ENCODE measurements at places on chromosomes 6 and 20.

DNA sequence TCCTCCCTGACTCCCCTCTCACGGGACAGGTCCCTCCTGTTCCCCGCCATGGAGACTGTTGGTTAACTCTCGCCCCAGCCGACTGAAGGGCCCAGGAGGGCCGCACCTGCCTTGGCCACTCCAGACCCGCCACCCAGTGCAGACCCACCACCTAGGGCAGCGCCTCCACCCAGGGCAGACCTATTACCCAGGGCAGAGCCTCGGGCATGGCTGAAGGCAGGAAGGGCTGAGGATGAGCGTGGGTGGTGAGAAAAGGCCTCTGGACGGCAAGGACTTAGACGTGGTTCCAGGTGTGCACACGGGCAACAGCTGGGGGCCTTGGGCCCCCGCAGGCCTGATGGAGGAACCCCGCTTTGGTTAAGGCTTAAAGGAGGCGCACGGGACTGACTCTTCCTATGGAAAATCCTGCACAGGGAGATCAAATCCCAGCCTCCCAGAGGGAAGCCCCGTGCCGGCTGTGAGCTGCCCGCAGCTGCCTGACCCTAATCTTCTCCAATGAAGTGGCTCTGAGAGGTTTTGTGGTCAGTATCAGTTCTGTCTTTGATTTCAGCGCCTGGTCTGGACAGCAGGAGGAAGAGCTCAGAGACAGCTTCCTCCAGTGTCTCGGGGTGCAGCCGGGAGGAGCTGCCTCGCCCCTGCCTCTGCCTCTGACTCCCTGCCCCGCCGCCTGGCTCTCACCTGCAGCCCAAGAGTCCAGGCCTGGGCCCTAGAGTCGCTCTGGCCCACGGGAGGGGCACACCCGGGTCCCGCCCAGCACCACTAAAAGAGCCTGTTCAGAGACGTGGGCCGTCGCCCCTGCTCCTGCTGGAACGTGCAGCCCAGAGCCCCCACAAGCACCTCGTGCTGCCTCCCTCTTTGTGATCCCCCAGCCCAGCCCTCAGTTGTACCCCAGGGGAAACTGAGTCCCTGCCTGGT lies 12.1 kb upstream of the CHRNA4 start:
- DNase-seq, result no peak

DNA sequence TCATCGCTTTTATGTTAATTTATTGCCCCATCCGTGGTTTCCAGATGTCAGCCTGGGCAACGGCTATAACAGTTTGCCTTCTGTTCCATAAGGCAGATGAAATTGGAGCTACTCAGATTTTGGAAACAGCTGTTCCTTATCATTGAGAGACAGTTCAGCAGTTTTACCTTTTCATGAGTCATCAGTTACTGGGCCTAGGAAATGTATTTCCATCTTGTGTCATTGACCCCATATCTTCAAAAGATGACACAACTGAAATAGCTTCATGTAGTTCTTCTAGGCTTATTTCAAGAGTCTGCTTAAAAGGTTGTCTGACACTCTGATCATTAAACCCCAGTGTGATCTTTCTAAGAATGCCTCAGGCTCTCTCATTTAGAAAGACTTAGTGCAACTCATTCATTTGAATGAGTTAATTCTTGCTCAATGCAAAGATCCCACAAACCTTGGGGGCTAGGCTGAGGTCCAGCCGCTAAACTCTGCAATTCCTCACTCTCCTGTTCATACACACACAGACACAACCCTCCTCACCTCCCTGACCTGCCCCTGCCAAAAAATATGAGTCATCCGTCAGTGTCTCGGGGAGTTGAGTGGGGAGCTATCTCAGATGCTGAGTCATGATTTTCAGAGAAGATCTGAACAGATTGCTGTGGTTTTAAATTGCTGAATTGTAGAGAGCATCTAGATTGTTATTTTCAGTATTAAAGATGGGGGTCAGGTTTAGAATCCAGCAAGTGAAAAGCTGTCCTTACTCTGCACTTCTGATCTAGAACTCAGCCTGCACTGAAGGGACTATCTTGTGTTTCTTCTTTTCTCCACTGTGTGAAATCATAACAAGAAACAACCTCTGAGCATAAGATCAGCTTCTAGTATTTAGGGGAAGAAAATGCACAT lies 61.8 kb downstream of the RPP40 start:
- no peak for DNase-seq

- DNase-seq, result no peak
Observed at GRCh38 chr20:58871533-58872102, 19.1 kb downstream of the GNAS start.

GRCh38 chr6:166305562-166306117 lies 2.6 kb downstream of the PRR18 start:
- DNase-seq, result no peak

DNA sequence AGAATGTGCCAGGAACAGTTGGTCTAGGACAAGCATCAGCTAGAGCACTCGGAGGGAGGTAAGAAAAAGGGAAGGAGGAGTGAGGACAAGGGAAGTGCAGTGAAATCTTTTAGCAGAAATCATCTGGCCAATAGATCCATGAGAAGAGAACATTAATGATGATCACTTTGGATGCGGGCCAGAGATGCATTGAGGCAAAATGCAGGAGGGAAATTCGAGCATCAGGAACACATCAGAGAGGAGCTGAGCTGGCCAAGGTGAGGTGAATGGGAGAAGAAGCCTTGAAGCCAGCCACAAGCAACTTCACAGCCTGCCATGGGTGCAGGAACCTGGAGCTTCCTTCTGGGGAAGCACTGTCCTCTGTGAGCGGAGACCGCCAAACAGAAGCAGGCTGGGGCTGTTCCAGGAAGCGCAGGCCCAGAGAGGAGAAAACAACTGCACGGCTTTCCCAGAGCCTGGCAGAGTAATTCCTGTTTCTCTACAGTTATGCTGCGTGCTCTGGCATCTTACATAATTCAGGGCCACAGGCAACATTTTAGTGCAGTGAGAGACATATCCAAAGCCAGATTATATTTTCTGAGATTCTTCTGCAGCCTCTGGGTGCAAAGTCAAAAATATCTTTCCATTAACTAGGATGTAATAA lies 143.8 kb downstream of the F13A1 start:
- DNase-seq, result no peak

- no peak for DNase-seq
Observed at GRCh38 chr20:32110727-32111126, 1.2 kb downstream of the TM9SF4 start.

GRCh38 chr6:33312361-33313104 lies 1.3 kb downstream of the TAPBP start:
- DNase-seq, result peak; percentile 40
